Lung (tissue), 17 donors: ENCODE measurements at places on chromosomes 2 and 18. TPM values are rescaled to one million over a fixed set of nuclear protein-coding genes. Genes with fewer than 3 reads are reported as not detected.

The ANKRD29 gene
- 47.6 TPM for total RNA-seq

The PHLPP1 gene
- 12.5 TPM for total RNA-seq

The C1GALT1C1L gene
- 1.4 TPM for total RNA-seq

The RAX gene
- total RNA-seq: not detected

The TUBA4B gene
- 5.7 TPM for total RNA-seq

The LIPG gene
- 12.5 TPM for total RNA-seq

- no peaks in the 10 kb centered on the region for H3K27me3 ChIP-seq
- peaks cover 59% of the 10 kb centered on the region for H3K4me1 ChIP-seq
- H3K36me3 ChIP-seq: peaks cover 14% of the 10 kb centered on the region
Observed at GRCh38 chr2:54613794-54614257, 109.6 kb upstream of the EML6 start.

DNA sequence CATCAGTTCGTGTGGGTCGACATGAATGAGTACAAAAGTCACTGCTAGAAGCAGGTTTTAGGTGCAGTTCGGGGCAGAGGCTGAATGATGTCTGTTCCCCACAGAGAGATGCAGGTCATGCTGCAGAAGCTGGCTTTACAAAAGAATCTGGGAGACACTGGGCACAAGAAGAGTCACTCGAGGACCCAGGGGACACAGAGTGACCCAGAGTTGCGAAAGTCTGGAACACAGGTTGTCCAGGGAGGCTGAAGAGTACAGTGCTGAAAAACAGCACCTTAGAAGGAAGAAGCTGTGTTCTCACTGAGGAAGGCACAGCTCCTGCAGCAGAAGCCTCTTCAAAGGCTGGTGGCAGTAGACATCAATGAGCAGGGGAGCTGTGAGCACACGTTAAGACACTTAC, 14.8 kb downstream of the CACNB4 start:
- H3K36me3 ChIP-seq: no peaks in the 10 kb centered on the region
- DNase-seq: no peak
- no peak overlapping the region for H3K4me3 ChIP-seq
- H3K27ac ChIP-seq: no peak overlapping the region
- no peaks in the 10 kb centered on the region for H3K27me3 ChIP-seq
